Mesothelial cell of epicardium (in vitro differentiated cells): ENCODE measurements at places on chromosomes 16 and 17.

DNA sequence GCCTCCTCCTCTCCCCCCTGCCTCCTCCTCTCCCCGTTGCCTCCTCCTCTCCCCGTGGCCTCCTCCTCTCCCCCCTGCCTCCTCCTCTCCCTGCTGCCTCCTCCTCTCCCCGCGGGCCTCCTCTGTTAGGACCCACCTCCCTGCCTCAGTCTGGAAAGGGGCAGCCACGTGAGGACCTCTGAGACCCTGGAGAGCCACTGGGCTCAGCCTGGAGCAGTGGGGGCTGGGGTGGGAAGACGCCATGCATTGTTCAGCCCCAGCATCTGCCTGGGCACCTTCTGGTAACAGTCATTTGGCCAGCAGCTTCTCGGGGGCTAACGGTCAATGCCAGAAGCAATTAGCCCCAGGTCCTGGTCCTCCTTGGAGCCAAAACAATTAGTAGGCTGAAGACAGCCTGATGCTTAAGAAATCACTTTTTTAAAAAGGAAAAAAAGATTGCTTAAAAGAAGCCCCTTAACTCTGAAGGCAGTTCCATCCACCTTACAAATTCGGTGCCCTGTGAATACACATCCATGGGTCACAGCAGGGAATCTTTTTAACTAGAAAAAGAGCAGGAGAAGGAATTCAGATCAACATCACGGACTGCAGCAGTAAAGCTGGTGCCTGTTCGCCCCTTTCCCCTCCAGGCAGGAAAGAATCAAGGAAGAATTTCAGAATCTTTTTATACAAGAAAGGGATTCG is 29.8 kb downstream of the NXN start:
- peaks cover 39% of the 10 kb centered on the region for H3K4me1 ChIP-seq
- H3K27me3 ChIP-seq = no peaks in the 10 kb centered on the region
- no peak for DNase-seq

- H3K36me3 ChIP-seq = peaks cover 3% of the 10 kb centered on the region
- no peak overlapping the region for H3K27ac ChIP-seq
- H3K4me1 ChIP-seq = peaks cover 5% of the 10 kb centered on the region
- no peak for DNase-seq
- no peaks in the 10 kb centered on the region for H3K27me3 ChIP-seq
These were observed 60.9 kb downstream of the PDPK1 start for GRCh38 chr16:2598723-2599122.

DNA sequence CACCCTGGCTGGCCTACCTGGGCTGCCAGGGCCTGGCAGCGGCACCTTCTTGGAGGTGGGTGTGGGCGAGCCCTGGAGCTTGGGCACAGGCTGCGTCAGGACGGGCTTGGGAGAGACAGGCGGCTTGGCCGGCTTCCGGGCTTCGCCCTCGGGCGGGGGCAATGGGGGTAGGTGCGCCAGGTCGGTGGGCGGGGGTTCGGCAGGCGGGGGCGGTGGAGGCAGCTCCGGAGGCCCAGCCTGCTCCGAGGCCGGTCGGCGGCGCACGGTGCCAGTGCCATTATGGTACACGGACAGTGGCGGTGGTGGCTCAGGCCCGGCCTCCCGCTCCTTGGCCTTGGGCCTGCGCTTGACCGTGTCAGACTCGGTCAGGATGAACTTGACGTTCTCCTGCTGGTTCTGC is 16.8 kb downstream of the CASKIN1 start:
- no peaks in the 10 kb centered on the region for H3K4me1 ChIP-seq
- no peaks in the 10 kb centered on the region for H3K27me3 ChIP-seq
- no peak for DNase-seq

GRCh38 chr17:10806545-10807262 is 2.8 kb upstream of the TMEM238L start:
- no peaks in the 10 kb centered on the region for H3K36me3 ChIP-seq
- H3K4me3 ChIP-seq = no peak overlapping the region
- no peak overlapping the region for H3K27ac ChIP-seq

DNA sequence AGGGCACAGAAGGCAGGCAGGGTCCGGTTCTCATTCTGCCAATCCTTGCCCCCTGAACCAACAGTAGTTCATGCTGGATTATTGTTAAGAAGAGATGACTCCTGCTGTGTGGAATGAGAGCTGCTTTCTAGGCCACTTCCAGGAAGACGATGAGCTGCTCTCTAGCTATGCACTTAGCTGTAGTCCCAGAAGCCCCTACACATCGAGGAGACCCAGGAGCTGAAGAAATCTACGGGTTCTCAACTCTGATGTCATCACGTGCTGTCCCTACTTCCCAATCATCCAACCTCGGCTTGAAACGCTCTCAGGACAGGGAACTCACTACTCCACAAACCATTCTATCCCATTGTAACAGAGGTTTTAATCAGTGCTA is 29.0 kb upstream of the EMP2 start:
- no peak for DNase-seq
- peak overlapping the region; percentile 40 for H3K27ac ChIP-seq
- H3K4me1 ChIP-seq = peaks cover 13% of the 10 kb centered on the region
- H3K27me3 ChIP-seq = no peaks in the 10 kb centered on the region
- H3K36me3 ChIP-seq = no peaks in the 10 kb centered on the region
- no peak overlapping the region for H3K4me3 ChIP-seq

- no peaks in the 10 kb centered on the region for H3K36me3 ChIP-seq
- no peak overlapping the region for H3K4me3 ChIP-seq
- no peaks in the 10 kb centered on the region for H3K4me1 ChIP-seq
These were observed 182.3 kb downstream of the SHISA9 start for GRCh38 chr16:13083681-13084080.

- H3K36me3 ChIP-seq = peaks cover 20% of the 10 kb centered on the region
- no peaks in the 10 kb centered on the region for H3K27me3 ChIP-seq
- H3K27ac ChIP-seq = no peak overlapping the region
- no peak overlapping the region for H3K4me3 ChIP-seq
- no peak for DNase-seq
These were observed 103.3 kb downstream of the CA4 start for GRCh38 chr17:60253048-60253447.

DNA sequence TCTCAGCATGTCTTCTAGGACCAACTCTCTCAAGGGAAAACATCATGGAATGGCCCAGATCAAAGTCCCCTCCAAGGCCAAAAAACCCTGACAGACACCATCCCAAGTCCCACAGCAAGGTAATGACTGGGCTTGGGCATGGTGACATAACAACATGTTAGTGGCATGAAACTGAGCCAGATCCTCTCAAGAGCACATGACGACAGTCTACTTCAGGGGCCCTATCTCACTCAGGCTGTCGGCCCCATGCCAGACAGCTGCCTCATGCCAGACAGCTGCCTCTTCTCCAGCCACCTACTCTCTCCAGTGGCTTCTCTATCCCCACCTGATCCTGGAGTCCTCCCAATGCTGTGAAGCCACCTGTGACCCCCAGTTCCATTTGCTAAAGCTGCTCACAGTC is 18.4 kb downstream of the HSD11B2 start:
- no peak overlapping the region for H3K27ac ChIP-seq
- no peak overlapping the region for H3K4me3 ChIP-seq
- H3K4me1 ChIP-seq = no peaks in the 10 kb centered on the region
- peaks cover 7% of the 10 kb centered on the region for H3K36me3 ChIP-seq

GRCh38 chr16:67384778-67385510 is 8.4 kb downstream of the TPPP3 start:
- DNase-seq = no peak
- no peaks in the 10 kb centered on the region for H3K36me3 ChIP-seq
- peaks cover 65% of the 10 kb centered on the region for H3K27me3 ChIP-seq
- H3K27ac ChIP-seq = no peak overlapping the region
- no peaks in the 10 kb centered on the region for H3K4me1 ChIP-seq

DNA sequence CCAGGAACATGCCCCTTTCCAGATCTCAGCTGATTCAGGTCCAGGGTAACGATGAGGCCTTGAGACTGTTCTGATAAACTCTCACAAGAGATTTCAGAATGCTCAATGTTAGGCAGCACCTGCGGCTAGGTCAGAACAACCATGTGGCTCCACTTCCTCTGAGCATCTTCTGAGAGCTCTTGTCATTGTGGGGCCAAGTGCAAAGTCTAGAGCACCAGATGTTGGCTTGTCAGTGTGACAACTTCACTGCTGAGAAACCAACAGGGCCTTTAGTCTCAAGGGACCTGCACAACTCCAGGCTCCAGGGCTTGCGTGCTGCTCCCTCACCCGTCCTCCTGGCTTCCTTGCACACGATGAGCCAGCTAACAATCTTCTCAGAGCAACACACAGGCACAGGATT is 29.0 kb downstream of the FCSK start:
- DNase-seq = no peak
- H3K27me3 ChIP-seq = no peaks in the 10 kb centered on the region
- no peak overlapping the region for H3K27ac ChIP-seq
- peaks cover 18% of the 10 kb centered on the region for H3K36me3 ChIP-seq
- H3K4me3 ChIP-seq = no peak overlapping the region

DNA sequence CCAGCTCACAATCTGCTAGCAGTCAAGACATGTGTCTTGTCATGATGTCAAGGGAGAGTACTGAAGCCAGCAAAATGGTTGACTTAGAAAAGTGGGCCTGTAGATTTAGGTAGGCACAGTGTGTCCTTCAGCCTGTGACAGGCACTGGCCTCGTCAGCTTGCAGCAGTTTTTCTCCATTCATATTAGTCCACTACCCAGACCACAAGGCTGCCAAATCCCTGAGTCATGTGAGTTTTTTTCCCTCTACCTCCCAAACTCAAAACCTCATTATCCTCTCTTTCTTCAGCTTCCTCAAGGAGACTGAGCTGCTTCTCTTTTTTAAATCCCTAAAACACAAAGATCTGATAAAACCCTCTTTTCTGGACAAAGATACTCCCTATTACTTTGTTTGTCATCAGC is 102.6 kb upstream of the HS3ST3A1 start:
- H3K4me3 ChIP-seq = no peak overlapping the region
- no peak for DNase-seq
- no peak overlapping the region for H3K27ac ChIP-seq
- peaks cover 8% of the 10 kb centered on the region for H3K4me1 ChIP-seq
- peaks cover 5% of the 10 kb centered on the region for H3K27me3 ChIP-seq
- no peaks in the 10 kb centered on the region for H3K36me3 ChIP-seq

- DNase-seq = no peak
- no peaks in the 10 kb centered on the region for H3K27me3 ChIP-seq
- H3K4me3 ChIP-seq = no peak overlapping the region
- H3K27ac ChIP-seq = no peak overlapping the region
These were observed 5.6 kb upstream of the ZFHX3 start for GRCh38 chr16:73053364-73054124.

GRCh38 chr16:81283044-81283443 is 31.7 kb upstream of the GAN start:
- DNase-seq = no peak
- no peak overlapping the region for H3K27ac ChIP-seq
- no peaks in the 10 kb centered on the region for H3K36me3 ChIP-seq

GRCh38 chr16:25063865-25064264 is 47.7 kb upstream of the LCMT1 start:
- H3K27me3 ChIP-seq = peaks cover 36% of the 10 kb centered on the region
- H3K27ac ChIP-seq = no peak overlapping the region
- H3K36me3 ChIP-seq = no peaks in the 10 kb centered on the region
- peaks cover 9% of the 10 kb centered on the region for H3K4me1 ChIP-seq

- no peaks in the 10 kb centered on the region for H3K27me3 ChIP-seq
- peaks cover 6% of the 10 kb centered on the region for H3K36me3 ChIP-seq
- no peak overlapping the region for H3K27ac ChIP-seq
- no peak for DNase-seq
- H3K4me3 ChIP-seq = no peak overlapping the region
- peaks cover 2% of the 10 kb centered on the region for H3K4me1 ChIP-seq
These were observed 21.4 kb upstream of the NOL11 start for GRCh38 chr17:67696347-67696746.

DNA sequence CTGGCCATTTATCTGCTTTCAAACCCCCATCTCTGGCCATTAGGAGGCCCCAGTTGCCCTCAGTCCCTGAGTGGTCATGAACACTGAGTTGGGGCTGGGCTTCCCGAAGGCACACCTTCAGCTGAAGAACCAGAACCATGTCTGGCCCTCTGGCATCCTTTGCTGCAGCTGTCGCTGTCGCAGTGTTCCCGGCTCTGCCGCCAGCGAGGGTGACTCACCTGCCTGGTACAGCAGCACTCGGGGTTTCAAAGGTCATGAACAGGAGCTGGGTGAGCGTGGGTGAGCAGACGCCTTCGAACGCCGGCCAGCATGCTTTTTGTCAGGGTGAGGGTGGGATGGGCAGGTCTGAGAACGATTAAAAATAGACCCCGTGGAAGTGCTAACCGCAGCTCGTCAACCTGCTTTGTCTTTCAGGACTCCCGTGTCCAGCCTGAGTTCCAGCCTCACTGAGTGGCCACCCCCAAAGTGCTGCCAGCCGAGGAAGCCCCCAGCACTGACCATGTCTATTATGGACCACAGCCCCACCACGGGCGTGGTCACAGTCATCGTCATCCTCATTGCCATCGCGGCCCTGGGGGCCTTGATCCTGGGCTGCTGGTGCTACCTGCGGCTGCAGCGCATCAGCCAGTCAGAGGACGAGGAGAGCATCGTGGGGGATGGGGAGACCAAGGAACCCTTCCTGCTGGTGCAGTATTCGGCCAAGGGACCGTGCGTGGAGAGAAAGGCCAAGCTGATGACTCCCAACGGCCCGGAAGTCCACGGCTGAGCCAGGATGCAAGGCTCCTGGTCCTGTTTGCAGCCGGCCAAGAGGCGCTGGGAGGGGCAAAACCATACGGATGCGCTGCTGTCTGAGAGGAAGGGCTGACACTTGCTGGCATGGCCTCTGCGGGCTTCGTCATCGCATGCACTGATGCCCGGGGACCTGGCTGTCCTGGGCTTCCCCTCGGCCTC is 7.6 kb downstream of the SNN start:
- H3K36me3 ChIP-seq = peaks cover 6% of the 10 kb centered on the region
- H3K4me1 ChIP-seq = peaks cover 18% of the 10 kb centered on the region
- no peak overlapping the region for H3K4me3 ChIP-seq
- no peak overlapping the region for H3K27ac ChIP-seq
- no peak for DNase-seq

GRCh38 chr17:40664582-40665333 is at the start of gene KRT222:
Gene KRT222, minus strand, starts transcription at chr17:40665177. Its CDS starts 78 bp downstream, at chr17:40665099.
- H3K4me1 ChIP-seq = peaks cover 7% of the 10 kb centered on the region
- peaks cover 14% of the 10 kb centered on the region for H3K27me3 ChIP-seq
- no peak for DNase-seq

DNA sequence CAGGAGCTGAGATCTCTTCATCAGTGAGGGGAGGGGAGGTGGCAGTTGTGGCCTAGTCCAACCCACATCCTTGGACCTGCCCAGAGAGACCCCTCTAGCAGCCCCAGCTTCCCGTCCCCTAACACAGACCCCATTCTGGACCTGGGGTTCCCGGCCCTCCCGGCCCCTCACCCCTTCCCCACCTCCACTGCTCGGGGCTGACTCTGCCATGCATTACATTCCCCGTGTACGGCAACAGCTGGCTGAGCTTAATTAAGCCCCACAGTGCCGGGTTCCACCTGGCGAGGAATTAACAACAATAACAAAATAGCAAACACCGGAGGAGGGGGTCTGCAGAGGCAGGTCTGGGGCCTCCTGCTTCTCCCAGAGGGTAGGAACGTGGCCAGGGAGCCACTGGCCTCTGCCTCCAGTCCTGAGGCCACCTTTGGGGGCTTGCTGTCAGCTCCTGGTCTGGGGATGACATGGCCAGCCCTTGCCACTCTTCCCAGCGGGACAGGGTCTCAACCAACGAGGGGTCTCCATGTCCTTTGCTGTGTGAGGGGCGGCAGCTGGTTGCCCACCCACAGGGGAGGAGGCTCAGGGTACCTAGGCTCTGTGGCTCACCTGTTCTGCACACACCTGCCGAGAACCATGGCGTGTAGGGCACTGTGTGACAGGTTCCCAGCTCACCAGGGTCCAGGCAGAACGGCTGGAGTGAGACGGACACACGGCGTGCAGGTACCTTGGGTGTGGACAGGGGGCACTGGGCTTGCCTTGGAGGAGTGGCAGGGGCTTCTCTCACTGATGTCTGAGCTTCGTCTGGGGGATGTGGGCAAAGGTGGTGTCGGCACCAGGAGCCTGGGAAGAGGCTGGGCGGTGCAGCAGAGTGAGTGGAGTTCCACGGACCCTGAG is 46.9 kb upstream of the CBFA2T3 start:
- DNase-seq = no peak
- H3K27me3 ChIP-seq = peaks cover 48% of the 10 kb centered on the region
- H3K4me3 ChIP-seq = no peak overlapping the region
- H3K27ac ChIP-seq = no peak overlapping the region
- H3K4me1 ChIP-seq = no peaks in the 10 kb centered on the region
- no peaks in the 10 kb centered on the region for H3K36me3 ChIP-seq
